ENCODE measurements at places on chromosomes 4 and X.

DNA sequence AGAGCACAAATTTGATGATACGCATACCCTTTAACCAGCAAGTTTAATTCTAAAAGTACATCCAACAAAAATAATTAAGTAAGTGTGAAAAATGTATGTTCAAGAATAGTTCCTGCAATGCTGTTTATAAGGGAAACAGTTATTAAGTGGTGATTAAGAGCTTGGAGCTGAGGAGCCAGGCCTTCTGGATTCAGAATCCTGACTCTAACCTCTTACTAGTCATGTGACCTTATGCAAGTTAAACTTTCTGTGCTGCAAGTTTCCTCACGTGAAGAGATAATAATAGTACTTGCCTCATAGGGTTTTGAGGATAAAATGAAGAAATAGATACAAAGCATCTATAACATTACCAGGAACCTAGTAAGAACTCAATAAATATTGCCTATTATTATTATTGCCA lies 77.7 kb downstream of the FAM13A start:
- H3K27me3 ChIP-seq: no peaks in the 10 kb centered on the region
- no peak overlapping the region for H3K27ac ChIP-seq
- no peak for DNase-seq
- no peak overlapping the region for H3K4me3 ChIP-seq

DNA sequence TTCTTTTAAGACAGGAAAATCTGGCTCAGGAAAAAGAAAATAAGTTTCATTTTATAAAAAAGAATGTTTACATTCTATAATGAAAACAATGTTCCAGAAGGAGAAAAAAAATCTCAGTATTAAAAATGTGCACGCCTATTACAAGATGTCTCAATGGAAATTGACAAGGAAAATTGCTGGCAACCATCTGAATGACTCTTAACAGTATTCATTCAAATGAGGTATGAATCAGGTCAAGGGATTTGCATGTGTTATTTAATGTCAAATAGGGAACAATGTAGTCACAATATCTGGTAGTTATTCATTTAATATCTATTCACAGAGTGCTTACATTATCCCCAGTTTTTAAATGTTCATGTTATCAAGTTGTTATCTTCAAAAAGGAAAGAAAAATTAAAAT lies 208.4 kb upstream of the TRAM1L1 start:
- no peaks in the 10 kb centered on the region for H3K4me1 ChIP-seq
- H3K36me3 ChIP-seq: no peaks in the 10 kb centered on the region
- DNase-seq: no peak
- no peak overlapping the region for H3K27ac ChIP-seq
- no peaks in the 10 kb centered on the region for H3K27me3 ChIP-seq

GRCh38 chr4:126221717-126222340 lies 907.1 kb downstream of the FAT4 start:
- H3K27me3 ChIP-seq: no peaks in the 10 kb centered on the region
- no peaks in the 10 kb centered on the region for H3K36me3 ChIP-seq
- DNase-seq: no peak
- no peak overlapping the region for H3K4me3 ChIP-seq
- no peak overlapping the region for H3K27ac ChIP-seq
- no peaks in the 10 kb centered on the region for H3K4me1 ChIP-seq

DNA sequence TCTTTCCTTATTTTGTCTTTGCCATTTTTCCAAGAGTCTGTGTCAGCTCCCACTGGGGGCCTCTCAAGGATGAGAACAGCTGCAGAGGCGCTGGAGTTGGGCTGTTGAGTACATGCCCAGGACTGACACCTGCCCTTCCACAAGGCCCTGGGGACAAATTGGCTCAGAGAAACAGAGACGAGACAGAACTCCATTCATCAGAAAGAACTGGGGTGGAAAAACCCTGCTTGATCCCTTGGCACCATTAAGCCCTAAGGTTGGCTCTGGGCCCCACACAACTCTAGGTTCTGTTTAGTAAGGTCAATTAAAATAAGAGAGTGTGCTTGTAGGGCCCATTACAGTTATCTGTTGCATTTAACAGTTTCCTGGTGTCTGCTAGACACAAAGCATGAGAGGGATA lies 63.6 kb downstream of the DCX start:
- no peaks in the 10 kb centered on the region for H3K4me1 ChIP-seq
- H3K4me3 ChIP-seq: no peak overlapping the region
- no peak for DNase-seq
- H3K27ac ChIP-seq: no peak overlapping the region
- H3K27me3 ChIP-seq: peaks cover 28% of the 10 kb centered on the region

DNA sequence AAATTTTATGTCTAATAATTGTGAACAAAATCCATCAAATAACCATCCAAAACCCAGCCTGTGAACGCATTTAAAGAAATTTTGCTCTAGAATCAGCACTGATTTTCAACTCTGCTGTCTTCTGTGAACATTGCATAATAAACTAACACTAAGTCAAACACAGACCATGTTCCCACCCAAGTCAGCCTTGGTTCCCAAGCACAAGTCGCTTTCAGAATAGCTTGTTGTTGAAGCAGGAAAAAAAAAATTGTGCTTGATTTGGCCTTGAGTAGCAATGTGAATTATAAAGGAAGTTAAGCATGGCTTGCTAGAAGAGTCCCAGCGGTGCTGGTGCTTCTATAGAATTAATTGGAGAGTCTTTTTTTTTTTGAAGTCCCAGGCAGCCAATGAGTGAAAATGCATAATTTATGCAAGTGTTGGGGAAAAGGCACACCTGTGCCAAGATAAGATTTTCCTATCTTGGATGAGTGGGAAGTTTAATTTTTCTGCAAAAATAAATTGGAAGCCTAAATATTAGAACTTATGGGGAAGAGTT lies 42.1 kb downstream of the HHIP start:
- H3K27me3 ChIP-seq: no peaks in the 10 kb centered on the region
- no peak for DNase-seq
- H3K27ac ChIP-seq: no peak overlapping the region

DNA sequence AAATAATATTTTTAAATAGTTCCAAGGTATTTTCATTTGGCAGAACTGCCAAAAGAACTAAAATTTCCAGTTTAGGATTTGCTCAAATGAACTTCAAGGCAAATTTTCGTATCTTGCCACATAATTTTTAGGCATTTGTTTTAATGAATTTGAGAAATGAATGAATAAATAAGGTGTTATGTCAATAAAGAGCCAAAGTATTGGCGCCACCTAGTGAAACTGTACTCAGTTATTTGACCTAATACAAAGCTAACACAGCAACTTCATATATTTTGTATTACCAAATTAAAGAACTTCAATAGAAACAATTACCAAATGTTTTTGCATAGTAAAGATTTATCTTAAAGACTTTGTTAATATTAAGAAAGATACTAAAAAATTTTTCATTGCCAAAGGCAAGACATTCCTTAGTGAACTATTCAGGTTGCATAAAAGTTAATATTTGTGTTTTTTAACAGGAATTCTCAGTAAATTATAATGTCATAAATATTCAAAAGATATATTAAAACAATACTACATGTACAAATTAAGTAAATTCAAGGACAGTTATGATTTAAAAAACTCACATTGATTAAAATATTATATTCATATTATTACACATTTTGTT lies 50.3 kb downstream of the STPG2 start:
- H3K4me3 ChIP-seq: no peak overlapping the region
- no peak for DNase-seq
- peaks cover 2% of the 10 kb centered on the region for H3K36me3 ChIP-seq
- H3K4me1 ChIP-seq: no peaks in the 10 kb centered on the region
- H3K27ac ChIP-seq: no peak overlapping the region

GRCh38 chrX:24782011-24782410 lies 88.3 kb downstream of the POLA1 start:
- no peak for DNase-seq
- H3K36me3 ChIP-seq: no peaks in the 10 kb centered on the region
- no peaks in the 10 kb centered on the region for H3K4me1 ChIP-seq
- H3K27ac ChIP-seq: no peak overlapping the region
- H3K27me3 ChIP-seq: peaks cover 6% of the 10 kb centered on the region
- H3K4me3 ChIP-seq: no peak overlapping the region

GRCh38 chr4:70844180-70844579 lies 4.5 kb upstream of the GRSF1 start:
- H3K4me1 ChIP-seq: peaks cover 41% of the 10 kb centered on the region
- no peak overlapping the region for H3K27ac ChIP-seq
- DNase-seq: peak; percentile 36
- H3K27me3 ChIP-seq: no peaks in the 10 kb centered on the region

GRCh38 chr4:40070387-40070786 lies 13.7 kb downstream of the N4BP2 start:
- H3K36me3 ChIP-seq: peaks cover 9% of the 10 kb centered on the region
- H3K4me3 ChIP-seq: no peak overlapping the region
- peaks cover 46% of the 10 kb centered on the region for H3K4me1 ChIP-seq
- peak overlapping the region; percentile 31 for H3K27ac ChIP-seq
- no peak for DNase-seq

GRCh38 chrX:118484216-118484903 lies 11.3 kb upstream of the DOCK11 start:
- no peaks in the 10 kb centered on the region for H3K4me1 ChIP-seq
- no peak overlapping the region for H3K4me3 ChIP-seq
- DNase-seq: no peak
- H3K36me3 ChIP-seq: no peaks in the 10 kb centered on the region
- no peaks in the 10 kb centered on the region for H3K27me3 ChIP-seq

- no peaks in the 10 kb centered on the region for H3K36me3 ChIP-seq
- no peaks in the 10 kb centered on the region for H3K4me1 ChIP-seq
- H3K4me3 ChIP-seq: no peak overlapping the region
- no peaks in the 10 kb centered on the region for H3K27me3 ChIP-seq
- H3K27ac ChIP-seq: no peak overlapping the region
These were observed 278.9 kb upstream of the GATB start for GRCh38 chr4:152039691-152040090.

- no peaks in the 10 kb centered on the region for H3K27me3 ChIP-seq
- H3K27ac ChIP-seq: no peak overlapping the region
These were observed 339.7 kb upstream of the PCDH7 start for GRCh38 chr4:30380404-30380998.

- no peak for DNase-seq
- no peak overlapping the region for H3K27ac ChIP-seq
- H3K36me3 ChIP-seq: no peaks in the 10 kb centered on the region
These were observed 102.7 kb downstream of the SLC4A4 start for GRCh38 chr4:71441186-71442169.

- no peaks in the 10 kb centered on the region for H3K4me1 ChIP-seq
- H3K4me3 ChIP-seq: no peak overlapping the region
- H3K36me3 ChIP-seq: no peaks in the 10 kb centered on the region
- H3K27me3 ChIP-seq: no peaks in the 10 kb centered on the region
These were observed 103.3 kb upstream of the FAT1 start for GRCh38 chr4:186826846-186827533.
